ENCODE measurements at places on chromosomes 1 and 21.
A peak's percentile ranks its signal among the peaks of the same experiment; 100 is the strongest.

- DNase-seq = no peak
Observed at GRCh38 chr1:77399250-77400086, 117.6 kb downstream of the AK5 start.

DNA sequence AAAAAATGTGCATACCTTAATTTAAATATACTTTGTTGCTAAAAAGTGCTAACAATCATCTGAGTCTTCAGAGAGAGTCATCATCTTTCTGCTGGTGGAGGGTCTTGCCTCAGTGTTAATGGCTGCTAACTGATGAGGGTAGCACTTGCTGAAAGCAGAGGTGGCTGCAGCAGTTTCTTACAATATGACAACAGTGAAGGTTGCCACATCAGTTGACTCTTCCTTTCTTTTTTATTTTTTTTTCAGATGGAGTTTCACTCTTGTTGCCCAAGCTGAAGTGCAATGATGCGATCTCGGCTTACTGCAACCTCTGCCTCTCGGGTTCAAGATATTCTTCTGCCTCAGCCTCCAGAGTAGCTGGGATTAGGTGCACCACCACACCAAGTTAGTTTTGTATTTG, 2.6 kb upstream of the CFAP45 start:
- DNase-seq = no peak

GRCh38 chr1:220283625-220284024, 11.4 kb upstream of the RAB3GAP2 start:
- no peak for DNase-seq

DNA sequence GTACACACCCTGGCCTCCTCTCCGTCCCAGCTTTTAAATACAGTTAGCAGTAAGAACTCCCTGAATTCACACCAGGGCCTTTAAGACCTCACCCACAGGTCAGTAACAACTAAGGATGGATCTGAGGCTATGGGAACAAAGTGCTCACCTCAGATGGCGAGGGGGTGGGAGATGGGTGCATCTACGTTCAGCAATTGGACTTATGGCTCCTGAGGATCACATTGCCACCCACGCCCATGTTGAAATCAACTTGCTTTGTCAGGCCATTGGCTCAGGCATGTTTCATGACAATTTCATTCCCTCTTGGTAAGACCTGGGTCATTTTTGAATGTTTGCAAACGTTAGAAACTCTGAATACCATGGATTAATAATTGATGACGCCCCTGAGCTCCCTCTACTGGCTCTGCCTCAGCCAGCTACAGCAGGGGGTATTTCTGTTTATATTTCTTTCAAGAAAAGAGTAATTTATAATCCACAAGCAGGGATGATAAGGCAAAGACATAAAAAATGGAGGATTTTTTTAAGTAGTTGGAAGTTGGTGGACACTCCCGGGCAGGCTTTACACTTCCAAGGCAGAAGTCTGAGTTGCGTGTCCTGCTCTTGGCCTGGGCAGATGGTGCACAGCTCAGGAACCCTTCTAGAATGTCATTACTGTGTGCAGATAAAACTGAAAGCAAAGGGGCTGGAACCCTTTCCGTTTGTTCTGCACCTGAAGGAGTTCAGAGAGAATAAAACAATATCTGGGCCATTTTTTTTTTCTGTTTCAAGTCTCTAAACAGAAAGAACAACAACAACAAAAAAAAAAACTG, 13.7 kb upstream of the LBR start:
- peak; percentile 55 for DNase-seq

DNA sequence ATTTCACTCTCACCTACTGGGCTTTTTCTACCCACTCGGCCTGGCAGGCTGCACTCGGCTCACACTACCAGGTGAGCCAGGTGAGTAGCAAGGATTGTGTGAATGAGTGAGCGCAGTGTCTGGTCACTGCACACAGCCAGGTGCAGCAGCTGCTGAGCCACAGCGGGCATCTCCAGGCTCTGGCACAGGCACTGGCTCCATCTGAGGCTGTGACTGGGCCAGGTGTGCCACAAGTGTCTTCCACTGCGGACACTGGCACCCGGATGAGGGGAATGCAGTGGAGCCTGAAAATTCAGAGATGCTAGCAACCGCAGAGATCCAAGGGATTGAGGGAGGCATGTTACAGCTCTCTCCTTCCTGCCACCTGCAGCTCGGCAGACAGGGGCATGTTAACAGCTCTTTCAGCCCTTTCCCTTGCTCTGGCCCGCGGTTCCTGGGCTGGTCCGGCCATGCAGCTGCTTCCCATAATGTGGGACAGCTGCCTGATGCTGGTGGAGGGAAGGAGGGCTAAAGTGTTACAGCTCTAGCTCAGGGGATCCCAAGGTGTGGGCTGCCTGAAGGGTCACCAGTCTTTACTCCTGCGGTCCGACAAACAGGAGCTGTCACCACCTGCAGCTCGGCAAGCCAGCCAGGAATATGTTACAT, 1038.3 kb downstream of the AMY1C start:
- DNase-seq = no peak

- no peak for DNase-seq
Observed at GRCh38 chr1:2226525-2227345, 1.4 kb upstream of the SKI start.

DNA sequence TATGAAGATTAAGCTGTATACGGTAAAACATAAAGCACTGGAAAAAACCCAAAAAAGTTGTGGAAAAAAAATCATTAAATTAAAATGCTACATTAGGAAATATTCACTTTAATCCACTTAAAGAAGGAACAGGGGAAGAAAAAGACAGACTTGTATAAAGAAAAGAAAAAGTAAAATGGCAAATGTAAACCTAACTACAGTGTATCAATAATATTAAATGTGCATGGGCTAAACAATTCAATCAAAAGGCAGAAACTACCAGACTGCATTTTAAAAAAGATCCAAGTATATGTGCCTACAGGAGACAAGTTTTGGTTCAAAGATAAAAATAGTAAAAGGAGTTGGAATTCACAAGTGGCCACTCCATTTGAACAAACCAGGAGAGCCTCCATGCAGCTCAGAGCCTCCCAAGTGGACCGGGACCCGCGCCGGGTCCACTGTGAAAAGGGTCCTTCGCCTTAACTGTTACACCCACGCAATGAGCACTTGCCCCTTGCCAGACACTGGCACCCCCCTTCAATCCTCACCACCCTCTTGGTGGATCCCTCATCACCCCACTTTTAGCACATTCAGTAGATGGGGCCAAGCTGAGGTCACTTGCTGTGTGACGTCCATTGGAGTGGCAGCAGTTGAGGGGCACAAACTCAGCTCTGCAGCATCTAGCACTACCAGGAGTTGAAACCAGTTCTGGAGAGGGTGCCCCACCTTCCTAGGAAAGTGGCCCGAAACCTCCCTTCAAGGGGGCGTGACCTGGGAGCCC, 898 bp downstream of the C1orf174 start:
- peak; percentile 76 for DNase-seq

DNA sequence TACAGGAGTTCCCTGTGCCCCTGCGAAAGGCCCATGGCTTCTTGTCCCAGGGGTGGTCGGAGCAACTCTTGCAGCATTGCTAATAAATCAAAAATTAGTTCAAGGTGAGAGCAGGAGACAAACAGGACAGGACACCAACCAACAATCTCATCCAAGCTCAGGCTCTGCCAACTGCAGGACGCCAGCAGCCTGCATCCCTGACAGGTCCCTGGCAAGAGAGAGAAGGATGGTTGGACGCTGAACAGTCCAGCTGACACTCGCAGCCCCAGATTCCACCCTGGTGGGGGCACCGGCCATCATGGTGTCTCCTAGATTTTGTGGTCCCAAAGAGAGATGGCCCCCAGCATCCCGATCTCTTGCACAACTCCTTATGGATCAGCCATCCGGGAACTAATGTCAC, 142.1 kb upstream of the VAMP3 start:
- DNase-seq = no peak

GRCh38 chr1:112674440-112674985, at the start of gene MOV10:
MOV10 (plus strand) TSS chr1:112674659; CDS start chr1:112674913, 254 bp downstream.
- peak; percentile 84 for DNase-seq

GRCh38 chr1:53967409-53968124, 21.4 kb downstream of the LRRC42 start:
- no peak for DNase-seq

DNA sequence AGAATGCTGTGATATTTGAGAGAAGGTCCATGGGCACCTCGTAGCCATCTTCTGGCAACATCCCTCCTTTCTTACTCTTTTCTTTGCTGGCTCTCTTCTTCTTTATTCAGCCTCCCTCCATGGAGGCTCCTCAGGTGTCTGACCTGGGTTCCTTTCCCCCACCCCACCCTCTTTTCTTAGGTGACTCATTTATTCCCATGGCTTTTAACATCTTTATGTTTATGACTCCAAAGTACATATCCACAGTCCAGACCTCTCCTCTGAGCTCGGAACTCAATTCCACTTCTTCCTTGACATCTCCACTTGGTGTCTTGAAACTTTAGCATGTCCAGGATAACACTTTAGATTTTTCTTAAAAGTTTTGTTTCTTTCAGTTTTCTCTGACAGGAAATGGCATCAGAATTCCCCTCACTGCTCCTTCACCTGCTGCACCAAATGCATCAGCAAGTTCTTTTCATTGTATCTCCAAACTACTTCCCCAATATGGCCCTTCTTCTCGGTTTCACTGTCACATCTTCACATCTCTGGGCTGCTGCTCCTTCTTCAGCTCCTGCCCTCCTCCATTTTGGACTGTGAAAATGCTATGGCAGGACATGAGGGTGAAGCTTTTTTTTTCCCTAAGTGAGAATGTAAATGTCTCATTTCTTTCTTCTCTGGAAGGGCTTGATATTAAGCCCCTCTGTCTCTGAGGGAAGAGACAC, 95.9 kb downstream of the GIPC2 start:
- no peak for DNase-seq

- DNase-seq = no peak
Observed at GRCh38 chr1:178953538-178954324, 72.0 kb upstream of the FAM20B start.

DNA sequence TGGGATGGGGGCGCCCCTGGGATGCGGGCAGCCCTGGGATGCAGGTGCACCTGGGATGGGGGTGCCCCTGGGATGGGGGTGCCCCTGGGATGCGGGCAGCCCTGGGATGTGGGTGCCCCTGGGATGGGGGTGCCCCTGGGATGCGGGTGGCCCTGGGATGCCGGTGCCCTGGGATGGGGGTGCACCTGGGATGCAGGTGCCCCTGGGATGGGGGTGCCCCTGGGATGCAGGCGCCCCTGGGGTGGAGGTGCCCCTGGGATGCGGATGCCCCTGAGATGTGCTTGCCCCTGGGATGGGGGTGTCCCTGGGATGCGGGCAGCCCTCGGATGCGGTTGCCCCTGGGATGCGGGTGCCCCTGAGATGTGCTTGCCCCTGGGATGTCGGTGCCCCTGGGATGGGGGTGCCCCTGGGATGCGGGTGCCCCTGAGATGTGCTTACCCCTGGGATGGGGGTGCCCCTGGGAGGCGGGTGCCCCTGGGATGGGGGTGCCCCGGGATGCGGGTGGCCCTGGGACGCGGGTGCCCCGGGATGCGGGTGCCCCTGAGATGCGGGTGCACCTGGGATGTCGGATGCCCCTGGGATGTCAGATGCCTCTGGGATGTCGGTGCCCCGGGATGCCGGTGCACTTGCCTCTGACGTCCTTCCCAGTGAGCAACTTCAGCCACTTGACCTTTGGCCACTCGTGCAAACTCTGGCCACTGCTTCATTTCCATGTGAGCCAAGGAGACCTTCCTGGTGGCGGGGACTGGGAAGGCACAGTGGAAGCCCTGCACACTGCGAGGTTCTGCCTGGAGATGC, 37.3 kb upstream of the SLC19A1 start:
- DNase-seq = no peak

GRCh38 chr21:40318371-40318770, 451.1 kb downstream of the PCP4 start:
- DNase-seq = no peak

- no peak for DNase-seq
Observed at GRCh38 chr1:243742819-243743218, 107.2 kb downstream of the AKT3 start.

GRCh38 chr1:114457675-114458236, 53.2 kb downstream of the TRIM33 start:
- DNase-seq = no peak

DNA sequence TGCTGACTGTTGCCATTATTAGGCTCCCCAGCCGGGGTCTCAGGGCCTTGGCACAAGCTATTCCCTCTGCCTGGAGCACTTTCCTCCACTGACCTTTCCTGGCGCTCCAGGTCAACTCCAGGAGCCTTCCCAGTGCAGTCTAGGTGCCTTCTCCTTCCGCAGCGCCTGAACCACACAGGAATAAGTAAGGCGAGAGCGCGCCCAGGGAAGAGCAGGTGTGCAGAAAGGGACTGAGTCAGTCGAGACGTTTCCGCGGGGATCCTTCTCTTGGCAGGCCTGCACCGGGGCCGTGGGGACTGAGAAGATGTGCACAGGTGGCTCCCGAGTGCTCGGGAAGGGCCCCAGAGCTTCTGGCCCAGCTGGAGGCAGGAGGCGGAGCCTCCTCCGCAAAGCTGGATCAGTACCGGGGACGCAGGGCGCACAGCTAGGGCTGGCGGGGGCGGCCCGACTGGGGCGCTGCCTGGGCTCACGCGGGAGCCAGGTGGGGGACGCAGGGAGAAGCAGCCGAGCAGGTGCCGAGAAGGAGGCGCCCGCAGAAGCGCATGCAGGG, 765 bp upstream of the BMP8A start:
- no peak for DNase-seq

DNA sequence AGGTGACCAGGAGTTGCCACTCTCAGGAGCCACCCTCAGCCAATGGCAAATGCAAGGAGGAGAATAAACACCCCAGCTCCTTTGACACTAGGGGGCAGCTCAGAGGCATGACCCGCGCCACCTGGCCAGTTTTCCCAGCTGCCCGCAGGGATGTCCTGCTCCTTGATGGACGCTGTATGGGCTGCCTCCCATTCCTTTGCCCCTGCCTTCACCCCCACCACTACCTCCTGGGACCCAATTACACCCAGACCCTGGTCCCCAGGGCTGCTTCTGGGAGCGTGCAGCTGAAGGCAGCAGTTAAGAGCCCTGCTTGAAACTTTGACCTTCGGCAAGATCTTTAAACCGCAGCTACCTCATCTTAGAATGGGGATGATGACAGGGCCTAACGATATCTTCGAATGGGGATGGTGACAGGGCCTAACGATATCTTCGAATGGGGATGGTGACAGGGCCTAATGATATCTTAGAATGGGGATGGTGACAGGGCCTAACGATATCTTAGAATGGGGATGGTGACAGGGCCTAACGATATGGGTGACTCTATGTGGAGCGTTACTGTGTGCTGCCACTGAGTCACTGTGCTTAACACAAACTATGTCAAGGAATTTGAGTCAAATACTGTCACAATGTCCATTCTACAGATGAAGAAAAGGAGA, 163.0 kb upstream of the KAZN start:
- no peak for DNase-seq

- no peak for DNase-seq
Observed at GRCh38 chr21:45370575-45370974, 34.4 kb upstream of the COL18A1 start.

- DNase-seq = no peak
Observed at GRCh38 chr1:29504196-29504595, 267.9 kb downstream of the PTPRU start.

- no peak for DNase-seq
Observed at GRCh38 chr1:225602590-225603206, 50.2 kb downstream of the ENAH start.

- no peak for DNase-seq
Observed at GRCh38 chr21:28858424-28858823, 134.3 kb downstream of the LTN1 start.

Measured in hematopoietic multipotent progenitor cell treated with erythropoietin and hydrocortisone succinate and interleukin-3 and kit ligand, for 6 days (in vitro differentiated cells).